Stimulated activated CD4-positive, alpha-beta T cell treated with anti-CD3 and anti-CD28 coated beads, TNF-alpha, amount 100 ng/mL, for 4 hours (primary cell): ENCODE measurements at places on chromosomes 6 and 20.

- DNase-seq: no peak
Measured at GRCh38 chr6:109230453-109230852, 135.1 kb downstream of the CEP57L1 start.

- DNase-seq: no peak
Measured at GRCh38 chr20:709423-709822, 33.8 kb upstream of the SCRT2 start.

- DNase-seq: no peak
Measured at GRCh38 chr6:136961848-136962247, 39.7 kb downstream of the SLC35D3 start.

- DNase-seq: no peak
Measured at GRCh38 chr6:8941577-8941976, 506.2 kb upstream of the SLC35B3 start.

GRCh38 chr20:24017458-24017755, 28.8 kb upstream of the GGTLC1 start:
- DNase-seq: no peak

DNA sequence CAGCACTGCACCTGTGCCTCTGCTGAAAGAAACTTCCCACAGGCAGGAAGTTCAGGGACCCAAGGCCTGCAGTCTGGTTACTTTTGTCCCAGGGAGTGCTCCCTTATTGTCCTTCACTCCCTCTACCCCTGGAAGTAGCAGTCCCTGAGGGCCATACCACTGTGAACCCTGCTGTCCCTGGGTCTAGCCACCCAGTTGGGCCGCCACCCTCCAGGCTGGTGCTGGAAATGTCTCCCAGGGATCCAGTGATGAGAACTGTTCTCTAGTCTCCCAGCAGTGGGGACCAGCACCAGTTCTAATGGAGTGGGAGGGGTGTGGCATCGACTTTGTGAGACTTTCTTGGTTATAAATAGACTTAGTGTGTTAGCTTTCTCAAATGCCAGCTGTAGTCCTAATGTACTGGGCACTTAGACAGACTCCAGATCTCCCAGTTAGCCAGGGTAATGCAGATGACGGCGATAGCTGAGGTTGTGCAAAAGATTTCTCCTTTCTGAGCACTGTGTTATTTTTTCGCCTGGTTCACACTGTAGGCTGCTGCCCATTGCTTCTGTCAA, 462.5 kb downstream of the CDH26 start:
- no peak for DNase-seq

DNA sequence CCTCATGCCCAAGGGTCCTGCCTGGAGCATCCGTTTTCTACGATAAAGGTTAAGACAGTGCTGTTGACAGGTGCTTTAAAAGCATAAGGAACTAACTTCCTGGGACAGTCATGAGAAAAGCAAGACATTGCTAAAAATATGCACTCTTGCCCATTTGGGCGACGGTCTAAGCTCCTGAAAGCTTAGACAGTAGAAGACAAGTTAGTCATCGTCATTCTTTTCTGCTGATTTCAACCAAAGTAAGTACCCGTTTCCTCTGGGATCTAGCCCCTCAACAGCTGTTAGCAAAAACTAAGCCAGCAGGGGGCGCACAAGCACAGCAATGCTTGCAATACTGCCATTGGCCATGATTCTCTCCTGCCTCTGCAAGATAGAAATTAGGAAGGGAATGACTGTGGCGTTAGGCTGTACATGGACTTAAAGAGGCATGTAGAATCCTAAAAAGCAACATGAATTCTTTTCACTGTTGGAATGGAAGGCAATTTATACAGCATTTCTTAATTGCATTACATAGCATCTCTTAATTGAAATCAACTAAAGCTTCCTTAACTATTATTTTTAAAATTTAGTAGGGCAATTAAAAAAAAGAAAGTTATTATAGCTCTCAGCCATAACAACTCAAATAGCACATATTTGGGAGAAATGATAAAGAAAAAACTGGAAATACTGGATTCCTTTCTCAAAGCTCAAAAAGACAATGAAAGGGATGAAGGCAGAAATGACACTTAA, 147.8 kb upstream of the RALGAPA2 start:
- DNase-seq: peak; percentile 60

DNA sequence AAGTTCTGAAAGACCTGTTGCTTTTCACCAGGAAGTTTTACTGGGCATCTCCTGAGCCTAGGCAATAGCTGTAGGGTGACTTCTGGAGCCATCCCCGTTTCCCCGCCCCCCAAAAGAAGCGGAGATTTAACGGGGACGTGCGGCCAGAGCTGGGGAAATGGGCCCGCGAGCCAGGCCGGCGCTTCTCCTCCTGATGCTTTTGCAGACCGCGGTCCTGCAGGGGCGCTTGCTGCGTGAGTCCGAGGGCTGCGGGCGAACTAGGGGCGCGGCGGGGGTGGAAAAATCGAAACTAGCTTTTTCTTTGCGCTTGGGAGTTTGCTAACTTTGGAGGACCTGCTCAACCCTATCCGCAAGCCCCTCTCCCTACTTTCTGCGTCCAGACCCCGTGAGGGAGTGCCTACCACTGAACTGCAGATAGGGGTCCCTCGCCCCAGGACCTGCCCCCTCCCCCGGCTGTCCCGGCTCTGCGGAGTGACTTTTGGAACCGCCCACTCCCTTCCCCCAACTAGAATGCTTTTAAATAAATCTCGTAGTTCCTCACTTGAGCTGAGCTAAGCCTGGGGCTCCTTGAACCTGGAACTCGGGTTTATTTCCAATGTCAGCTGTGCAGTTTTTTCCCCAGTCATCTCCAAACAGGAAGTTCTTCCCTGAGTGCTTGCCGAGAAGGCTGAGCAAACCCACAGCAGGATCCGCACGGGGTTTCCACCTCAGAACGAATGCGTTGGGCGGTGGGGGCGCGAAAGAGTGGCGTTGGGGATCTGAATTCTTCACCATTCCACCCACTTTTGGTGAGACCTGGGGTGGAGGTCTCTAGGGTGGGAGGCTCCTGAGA, at the start of gene HFE:
TSS of gene HFE (plus strand) at position 146 of the 832 bp plus-strand sequence. CDS start at position 158, 12 bp downstream.
- DNase-seq: no peak

DNA sequence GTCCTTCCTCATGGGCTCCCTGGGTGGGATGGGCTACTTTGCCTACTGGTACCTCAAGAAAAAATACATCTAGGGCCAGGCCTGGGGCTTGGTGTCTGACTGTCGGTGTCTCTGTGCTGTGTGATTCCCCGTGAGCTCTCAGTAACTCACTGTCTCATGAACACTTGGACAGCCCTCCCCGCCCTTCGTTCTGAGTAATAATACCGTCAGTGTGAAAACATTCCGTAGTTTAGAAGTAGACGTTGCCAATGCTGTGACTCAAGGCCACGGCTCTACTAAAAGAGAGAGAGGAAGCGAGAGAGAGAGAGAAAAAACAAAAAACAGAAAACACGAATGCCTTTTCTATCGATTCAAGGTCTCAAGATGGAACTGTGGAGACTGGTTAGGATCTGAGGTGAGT, 31.8 kb downstream of the FITM2 start:
- no peak for DNase-seq

GRCh38 chr20:4800676-4801449, 79.2 kb downstream of the PRND start:
- DNase-seq: no peak

- DNase-seq: no peak
Measured at GRCh38 chr20:64196847-64197306, 32.6 kb downstream of the MYT1 start.

DNA sequence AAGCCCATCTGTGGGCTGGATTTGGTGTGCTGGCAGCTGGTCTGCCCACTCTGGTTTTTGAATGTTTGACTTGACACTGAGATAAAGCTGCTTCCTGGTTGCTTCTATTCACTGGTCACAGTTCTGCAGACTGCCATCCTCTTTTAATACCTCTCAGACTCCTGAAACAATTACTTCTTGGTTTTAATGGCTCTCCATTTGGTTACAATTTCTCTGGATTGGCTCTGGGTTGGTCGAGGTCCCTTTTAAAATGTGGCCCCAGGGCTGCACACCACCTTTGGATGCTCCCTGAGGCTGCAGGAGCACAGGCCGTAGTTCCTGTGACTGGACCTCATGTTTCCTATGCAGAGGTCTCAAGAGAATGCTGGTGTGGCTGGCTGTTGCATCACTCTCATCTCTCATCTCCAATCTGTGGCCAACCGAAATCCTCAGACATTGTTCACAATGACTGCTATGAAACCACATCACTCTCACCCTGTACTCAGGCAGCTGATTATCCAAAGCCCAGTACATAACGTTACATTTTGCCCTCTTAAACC, 98.5 kb downstream of the INSM1 start:
- DNase-seq: no peak

DNA sequence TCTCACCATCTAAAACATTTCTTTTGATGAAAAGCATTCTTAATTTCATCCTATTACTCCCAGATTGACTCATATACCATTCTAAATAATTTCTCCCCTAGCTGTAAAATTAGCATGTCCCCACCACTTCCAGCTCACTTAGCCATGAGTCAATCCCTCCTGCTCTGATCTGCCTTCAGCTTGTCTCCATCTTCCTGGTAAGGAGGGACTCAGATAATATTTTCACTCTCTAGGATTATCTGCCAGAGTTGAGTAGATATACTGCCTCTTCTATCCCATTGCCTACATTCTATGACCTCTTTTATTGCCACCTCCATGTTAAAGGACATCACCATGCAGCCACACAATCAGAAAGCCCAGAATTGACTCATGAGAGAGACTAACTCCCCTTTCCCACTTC, 348.8 kb upstream of the POU3F2 start:
- DNase-seq: no peak

GRCh38 chr6:156651486-156651885, 125.7 kb upstream of the ARID1B start:
- DNase-seq: no peak

DNA sequence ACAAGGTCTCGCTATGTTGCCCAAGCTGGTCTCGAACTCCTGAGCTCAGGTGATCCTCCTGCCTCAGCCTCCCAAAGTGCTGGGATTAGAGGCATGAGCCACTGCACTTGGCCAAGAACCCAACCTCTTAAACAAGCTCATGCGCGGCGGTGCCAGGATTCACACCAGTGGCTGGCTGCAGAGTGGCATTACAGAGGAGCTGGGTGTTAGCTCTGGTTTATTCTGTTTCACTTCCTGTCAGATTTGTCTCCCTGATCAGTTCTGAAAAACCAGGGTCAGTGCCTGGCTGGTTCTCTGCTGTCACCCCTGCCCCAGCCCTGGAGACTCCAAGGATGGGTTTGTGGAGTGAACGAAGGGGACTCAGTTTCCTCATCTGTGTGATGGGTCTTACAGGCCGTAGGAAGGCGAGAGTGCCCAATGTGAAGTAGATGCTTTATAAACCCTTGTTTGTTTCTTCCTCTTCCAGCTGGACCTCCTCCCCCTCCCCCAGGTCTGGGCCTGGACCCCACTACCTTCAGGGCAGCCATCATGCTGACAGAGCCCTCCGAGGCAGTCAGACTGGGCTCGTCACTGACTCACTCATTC, 63.4 kb downstream of the UBE2V1 start:
- DNase-seq: no peak

DNA sequence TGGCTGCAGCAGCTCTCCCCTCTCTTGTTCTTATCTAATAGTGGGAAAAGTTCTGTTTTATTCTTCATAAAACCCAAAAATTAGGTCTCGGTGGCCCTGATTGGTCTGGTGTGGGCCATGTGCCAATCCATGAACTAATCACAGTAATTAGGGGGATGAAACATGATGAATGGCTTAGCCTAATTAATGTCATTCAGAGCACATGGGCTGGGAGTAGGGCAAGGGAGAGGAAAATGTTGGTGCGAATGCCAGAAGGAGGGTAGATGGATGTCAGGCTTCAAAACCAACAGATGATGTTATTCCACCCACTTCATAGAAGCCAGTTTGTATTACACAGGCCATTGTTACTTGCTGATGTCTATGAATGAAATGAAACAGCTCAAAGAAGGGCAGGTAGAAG, 46.5 kb downstream of the PLEKHG1 start:
- no peak for DNase-seq

- no peak for DNase-seq
Measured at GRCh38 chr6:136524936-136525413, 25.2 kb downstream of the MAP7 start.

GRCh38 chr6:123810214-123810613, 6.5 kb downstream of the NKAIN2 start:
- DNase-seq: no peak

DNA sequence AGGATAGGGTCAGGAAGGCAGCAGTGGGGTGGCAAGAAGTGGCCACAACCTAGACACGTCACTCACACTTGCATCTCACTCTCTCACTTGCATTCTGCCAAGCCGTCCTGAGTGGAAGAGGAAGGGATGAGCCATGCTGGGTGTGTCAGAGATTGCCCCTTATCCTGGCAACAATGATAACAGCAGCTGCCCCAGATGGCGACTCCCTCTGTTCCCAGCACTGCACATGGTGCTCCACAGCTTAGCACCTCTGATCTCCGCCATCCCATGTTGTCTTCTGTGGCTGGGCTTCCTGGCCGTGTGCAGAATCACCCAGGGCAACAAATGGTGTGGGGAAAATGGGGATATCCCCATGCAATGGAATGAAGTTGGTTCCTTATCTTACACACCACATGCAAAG, 11.1 kb downstream of the KCNB1 start:
- DNase-seq: no peak

DNA sequence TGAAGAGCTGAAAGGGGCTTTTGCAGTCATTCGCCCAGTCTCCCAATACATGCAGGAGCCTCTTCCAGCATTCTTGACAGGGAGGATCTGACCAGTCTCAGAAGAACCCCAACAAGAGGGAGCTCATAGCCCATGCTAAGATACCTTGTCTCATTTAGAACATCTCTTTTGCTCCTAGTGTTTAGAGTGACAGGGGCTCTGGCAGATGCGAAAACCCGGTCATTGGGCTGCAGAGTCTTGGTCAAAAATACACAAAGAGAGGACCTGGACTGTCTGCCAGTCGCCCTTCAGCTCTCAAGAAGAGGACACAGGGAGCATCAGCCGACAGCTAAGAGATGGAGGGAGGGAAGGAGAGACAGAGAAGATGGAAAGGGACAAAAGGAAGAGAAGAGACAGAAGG, 700 bp downstream of the GUCA1B start:
- no peak for DNase-seq

DNA sequence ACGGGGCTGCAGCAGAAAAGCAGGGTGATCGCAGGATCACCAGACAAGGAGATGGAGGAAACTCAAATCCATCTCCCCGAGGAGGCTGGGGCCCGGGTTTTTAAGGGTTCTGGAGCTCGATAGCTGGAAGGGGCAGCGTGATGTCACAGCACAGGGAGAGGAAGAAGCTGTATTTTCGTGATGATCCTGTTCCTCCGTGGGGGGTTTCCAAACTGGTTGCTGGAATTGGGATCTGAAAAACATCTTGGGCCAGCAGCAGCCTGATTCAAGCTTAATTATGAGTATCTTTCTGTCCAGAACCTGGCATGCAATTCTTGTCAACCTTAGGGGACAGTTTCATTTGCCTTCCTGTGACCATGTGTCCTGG, 4.1 kb downstream of the CST7 start:
- no peak for DNase-seq
